ENCODE measurements at places on chromosomes 16 and 17.
A peak's percentile ranks its signal among the peaks of the same experiment; 100 is the strongest.

GRCh38 chr16:28182801-28183200 lies 29.0 kb downstream of the XPO6 start:
- DNase-seq: no peak

GRCh38 chr17:77206158-77206956 lies 65.6 kb downstream of the SEC14L1 start:
- DNase-seq: no peak

DNA sequence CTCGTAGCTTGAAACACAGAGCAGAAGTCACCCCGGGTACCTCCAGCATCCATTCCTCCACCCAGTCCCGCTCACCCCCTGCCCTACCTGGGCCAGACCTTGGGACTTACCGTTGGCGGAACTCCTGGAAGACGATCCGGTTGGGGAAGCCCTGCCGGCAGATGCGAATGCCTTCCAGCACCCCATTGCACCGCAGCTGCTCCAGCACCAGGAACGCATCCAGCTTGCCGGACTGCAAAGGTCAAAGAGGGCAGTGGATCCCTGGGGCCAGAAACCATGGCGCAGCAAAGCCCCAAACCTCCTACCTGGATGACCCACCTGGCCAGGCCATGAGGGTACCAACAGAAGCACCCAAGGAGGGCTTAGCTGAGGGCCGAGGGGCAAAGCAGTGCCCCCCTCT lies 97.9 kb downstream of the NDE1 start:
- DNase-seq: no peak

GRCh38 chr17:2749784-2750181 lies 331 bp upstream of the CCDC92B start:
- DNase-seq: peak; percentile 48

- DNase-seq: no peak
These were observed 2.6 kb downstream of the STAC2 start for GRCh38 chr17:39222866-39223834.

GRCh38 chr16:70388006-70388680 lies 41.4 kb downstream of the DDX19A start:
- no peak for DNase-seq

- no peak for DNase-seq
These were observed 50.1 kb upstream of the IRX3 start for GRCh38 chr16:54336631-54337204.

DNA sequence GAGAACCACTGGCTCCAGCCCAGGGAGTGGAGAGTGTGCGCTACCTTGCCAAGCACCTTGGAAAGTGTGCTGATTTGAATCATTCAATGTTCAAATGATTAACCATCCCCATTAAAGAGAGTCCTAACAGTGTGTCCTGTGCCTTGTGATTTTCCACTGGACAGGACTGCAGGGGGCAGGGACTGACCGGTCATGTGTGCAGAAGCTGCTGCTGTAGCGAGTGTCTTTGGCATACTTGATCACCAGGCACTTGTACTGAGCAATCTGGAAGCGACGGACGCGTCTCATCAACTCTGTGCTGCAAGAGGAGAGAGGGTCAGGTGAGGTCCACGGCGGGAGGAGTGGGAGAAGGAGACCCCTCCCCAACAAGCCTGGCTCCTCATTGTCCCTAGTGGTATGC lies 2.0 kb downstream of the TK1 start:
- no peak for DNase-seq

- DNase-seq: no peak
These were observed 1.0 kb downstream of the HSD11B2 start for GRCh38 chr16:67431775-67432505.

- DNase-seq: no peak
These were observed at the start of gene SOX9 for GRCh38 chr17:72120642-72121163. Gene SOX9 (plus strand): TSS chr17:72121020. CDS start chr17:72121392, 372 bp downstream.

DNA sequence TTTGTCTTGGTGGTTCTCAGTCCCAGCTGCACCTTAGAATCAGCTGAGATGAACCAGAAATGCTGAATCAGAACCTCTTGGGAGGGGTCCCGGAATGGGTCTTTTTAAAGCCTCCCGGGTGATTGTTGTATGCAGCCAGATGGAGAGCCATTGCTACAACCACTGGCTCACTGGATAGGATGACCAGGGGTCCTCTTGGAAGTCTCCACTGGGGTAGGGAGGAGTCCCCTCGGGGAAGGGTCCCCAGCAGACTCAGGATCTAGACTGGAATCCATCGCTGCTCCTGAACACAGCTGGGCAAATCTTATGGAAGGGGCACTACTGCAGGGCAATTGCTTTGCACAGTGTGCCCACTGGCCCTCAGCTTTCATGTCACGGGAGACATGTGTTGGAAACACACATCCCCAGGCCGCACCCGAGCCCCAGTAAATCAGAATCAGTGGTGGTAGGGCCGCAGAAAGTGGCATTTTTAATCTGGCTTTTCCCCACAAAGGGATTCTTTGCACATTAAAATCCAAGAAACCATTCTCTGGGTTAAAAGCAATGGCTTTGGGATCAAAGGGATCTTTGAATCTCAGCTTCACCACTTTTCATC lies 117.3 kb downstream of the IRX5 start:
- DNase-seq: no peak

DNA sequence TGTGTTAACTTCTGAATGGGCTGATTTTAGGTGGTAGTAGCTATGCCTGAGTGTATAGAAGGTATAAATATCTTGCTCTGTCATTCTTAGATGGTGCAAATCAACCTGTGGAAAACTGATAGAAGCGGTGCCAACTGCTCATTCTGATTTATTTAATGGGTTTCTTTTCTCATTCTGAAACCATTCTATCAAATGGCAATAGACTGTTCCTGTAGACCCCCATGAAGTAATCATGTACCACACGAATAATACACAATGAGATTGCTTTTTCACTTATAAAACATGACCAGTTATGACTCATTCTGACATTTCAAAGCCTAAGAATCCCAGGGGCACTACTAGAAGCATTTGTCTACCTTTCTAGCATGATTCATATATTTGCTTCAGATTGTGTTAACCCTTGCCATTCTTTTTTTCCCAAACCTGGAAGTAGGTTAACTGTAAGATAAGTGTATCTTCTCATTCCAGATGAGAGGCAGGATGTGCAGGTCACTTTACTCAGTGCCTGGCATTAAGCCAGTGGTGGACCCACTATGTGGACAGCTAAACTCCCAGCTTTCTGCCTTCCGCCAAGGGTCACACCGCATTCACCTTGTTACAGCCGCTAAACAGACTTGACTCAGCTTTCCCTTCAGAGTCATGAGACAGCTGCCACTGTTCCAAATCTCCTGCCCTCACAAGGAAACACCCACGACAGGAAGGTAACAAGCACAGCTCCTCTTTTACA lies 16.4 kb upstream of the SLC16A11 start:
- DNase-seq: no peak

GRCh38 chr16:3546986-3547682 lies 30.1 kb downstream of the NLRC3 start:
- no peak for DNase-seq

- no peak for DNase-seq
These were observed 11.7 kb upstream of the MNT start for GRCh38 chr17:2412561-2413021.

DNA sequence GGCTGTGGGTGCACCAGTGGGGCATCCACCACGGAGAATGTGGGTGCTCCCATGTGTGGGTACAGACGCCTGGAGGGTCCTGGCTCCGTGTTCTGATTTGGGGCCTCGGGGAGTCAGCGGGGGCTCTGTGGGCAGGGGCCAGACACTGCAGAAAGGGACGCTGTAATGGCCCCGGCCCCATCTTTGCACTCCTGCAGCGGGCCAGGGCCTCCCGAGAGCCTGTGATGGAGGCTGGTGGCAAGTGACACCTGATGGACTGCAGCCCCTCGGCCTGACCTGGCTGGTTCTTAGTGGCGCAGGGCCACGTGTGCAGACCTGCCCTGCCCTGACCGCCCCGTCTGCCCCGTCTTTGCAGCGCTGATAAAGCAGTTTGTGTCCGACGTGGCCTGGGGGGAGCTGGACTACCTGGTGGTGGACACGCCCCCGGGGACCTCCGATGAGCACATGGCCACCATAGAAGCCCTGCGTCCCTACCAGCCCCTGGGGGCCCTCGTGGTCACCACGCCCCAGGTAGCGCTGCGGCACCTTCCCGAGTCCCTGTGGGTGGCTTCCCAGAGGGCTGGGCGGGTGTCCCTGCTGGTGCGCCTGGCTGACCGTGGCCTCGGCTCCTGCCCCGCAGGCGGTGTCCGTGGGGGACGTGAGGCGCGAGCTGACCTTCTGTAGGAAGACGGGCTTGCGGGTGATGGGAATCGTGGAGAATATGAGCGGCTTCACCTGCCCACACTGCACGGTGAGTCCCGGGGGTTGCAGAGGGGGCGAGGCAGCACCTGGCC lies 4.7 kb downstream of the NUBP2 start:
- no peak for DNase-seq

- no peak for DNase-seq
These were observed 97.7 kb downstream of the RPGRIP1L start for GRCh38 chr16:53605831-53606400.

- DNase-seq: peak; percentile 13
These were observed 322.0 kb downstream of the MAF start for GRCh38 chr16:79278506-79278905.

- DNase-seq: no peak
These were observed 89.8 kb upstream of the TMEM97 start for GRCh38 chr17:28228986-28229729.

DNA sequence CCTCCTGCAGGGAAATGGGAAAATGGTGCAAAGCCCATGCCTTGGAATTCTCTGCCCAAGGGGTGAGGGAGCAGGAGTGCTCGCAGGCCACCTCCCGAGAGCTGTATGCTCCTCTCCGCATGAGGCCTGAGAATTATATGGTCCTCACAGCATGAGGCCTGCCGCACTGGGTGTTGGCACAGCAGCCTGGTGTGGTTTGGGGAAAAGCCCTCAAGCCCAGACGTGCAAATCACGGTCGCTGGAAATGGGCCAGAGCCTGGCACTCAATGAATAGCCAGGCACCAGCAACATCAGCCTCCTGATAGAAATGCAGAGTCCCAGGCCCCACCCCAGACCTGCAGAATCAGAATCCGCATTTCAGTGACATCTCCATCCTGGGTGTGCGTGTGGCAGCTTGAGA lies 156.4 kb upstream of the FOXF1 start:
- no peak for DNase-seq

- DNase-seq: no peak
These were observed 28.7 kb downstream of the LGALS9 start for GRCh38 chr17:27659683-27660082.

- no peak for DNase-seq
These were observed 214.5 kb upstream of the CIBAR2 start for GRCh38 chr16:85326794-85327181.

GRCh38 chr17:49387498-49388289 lies 25.6 kb upstream of the ZNF652 start:
- DNase-seq: no peak

- no peak for DNase-seq
These were observed 68.4 kb downstream of the NOG start for GRCh38 chr17:56661906-56662305.

GRCh38 chr17:13475574-13476223 lies 126.0 kb downstream of the HS3ST3A1 start:
- no peak for DNase-seq

- DNase-seq: no peak
These were observed 119.1 kb downstream of the FTO start for GRCh38 chr16:53822936-53823529.

- no peak for DNase-seq
These were observed 17.3 kb upstream of the MYO1D start for GRCh38 chr17:32894245-32894644.

DNA sequence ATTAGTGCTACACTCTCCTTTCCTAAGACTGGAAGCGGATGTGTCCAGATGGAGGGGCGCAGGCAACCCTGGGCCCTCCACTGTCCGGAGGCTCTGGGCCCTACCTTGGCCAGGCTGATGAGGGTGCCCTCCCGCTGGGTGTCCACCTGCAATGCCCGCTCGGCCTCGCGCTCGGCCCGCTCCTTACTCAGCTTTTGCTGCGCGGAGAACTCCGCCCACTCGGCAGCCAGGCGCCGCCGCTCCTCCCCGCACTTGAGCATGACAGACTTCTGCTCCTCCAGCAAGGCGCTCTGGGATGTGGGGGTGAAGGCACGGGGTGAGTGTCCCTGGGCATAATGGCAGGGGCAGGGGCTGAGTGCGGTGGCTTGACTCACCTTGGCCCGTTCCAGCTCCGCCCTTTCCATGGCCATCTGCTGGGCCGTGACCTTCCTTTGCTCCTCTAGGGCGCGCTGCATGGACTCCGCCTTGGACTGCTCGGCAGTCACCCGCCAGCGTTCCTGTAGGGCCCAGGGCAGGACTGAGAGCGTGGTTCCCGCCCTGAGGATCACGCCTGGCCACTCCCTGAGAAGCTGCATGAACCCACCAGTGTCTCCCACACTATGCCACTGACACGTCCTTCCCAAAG lies 10.1 kb upstream of the MRPL38 start:
- no peak for DNase-seq

GRCh38 chr16:2486645-2487516 lies 12.0 kb downstream of the TBC1D24 start:
- peak; percentile 61 for DNase-seq

DNA sequence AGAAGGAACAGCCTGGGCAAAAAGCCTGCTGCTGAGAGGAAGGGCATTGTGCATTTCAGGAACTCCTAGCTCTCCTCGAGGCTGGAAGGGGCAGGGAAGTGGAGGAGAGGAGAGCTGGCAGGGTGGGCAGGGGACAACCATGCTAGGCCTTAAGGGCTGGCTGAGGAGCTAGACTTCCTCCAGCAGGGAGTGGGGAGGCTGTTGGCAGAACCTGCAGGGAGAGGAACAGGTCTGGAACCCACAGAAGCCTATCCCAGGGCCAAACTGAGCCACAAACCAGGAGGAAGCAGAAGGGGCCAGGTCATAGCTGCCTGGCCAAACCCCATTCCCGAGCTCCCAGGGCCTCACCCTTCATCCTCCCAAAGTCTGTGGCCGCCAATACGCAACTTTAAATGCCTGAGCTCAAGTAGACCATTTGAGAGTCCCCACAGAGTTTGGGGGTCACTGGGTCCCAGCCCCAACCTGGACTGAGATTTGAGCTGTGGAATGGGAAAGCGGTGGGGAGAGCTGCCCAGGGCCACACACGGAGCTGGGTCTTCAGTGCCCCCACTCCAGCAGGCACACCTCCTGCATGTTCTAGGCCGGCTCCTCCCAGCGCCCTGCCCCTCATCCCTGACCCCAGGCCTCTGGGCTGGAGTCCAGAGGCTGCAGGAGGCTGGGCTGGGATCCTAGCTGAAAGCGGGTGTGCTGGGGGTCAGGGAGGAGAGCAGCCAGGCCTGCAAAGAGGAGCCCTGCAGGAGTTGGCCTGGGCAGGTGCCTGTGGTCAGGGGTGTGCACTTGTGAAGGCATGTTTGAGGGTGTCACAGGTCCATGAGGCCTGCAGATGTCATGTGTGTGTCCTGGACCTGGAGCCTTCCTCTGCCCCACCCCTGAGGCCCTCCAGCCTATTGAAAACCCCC lies 4.5 kb downstream of the CDH5 start:
- no peak for DNase-seq

GRCh38 chr17:19319771-19320505 lies 42.6 kb downstream of the B9D1 start:
- no peak for DNase-seq

Measured in stimulated activated CD8-positive, alpha-beta memory T cell treated with anti-CD3 and anti-CD28 coated beads, Interleukin-7, amount 100 ng/mL, for 1 hour (primary cell).